ENCODE measurements at places on chromosomes 5 and 9.

- no peak overlapping the region for H3K27ac ChIP-seq
- no peaks in the 10 kb centered on the region for H3K4me1 ChIP-seq
- H3K4me3 ChIP-seq, result no peak overlapping the region
- H3K36me3 ChIP-seq, result no peaks in the 10 kb centered on the region
Measured at GRCh38 chr9:92634712-92635605, 35.0 kb downstream of the IPPK start.

- H3K27ac ChIP-seq, result peak overlapping the region; percentile 55
- H3K27me3 ChIP-seq, result no peaks in the 10 kb centered on the region
- DNase-seq, result peak; percentile 53
- H3K4me1 ChIP-seq, result peaks cover 58% of the 10 kb centered on the region
- no peak overlapping the region for H3K4me3 ChIP-seq
Measured at GRCh38 chr5:14809369-14810155, 62.0 kb downstream of the ANKH start.

DNA sequence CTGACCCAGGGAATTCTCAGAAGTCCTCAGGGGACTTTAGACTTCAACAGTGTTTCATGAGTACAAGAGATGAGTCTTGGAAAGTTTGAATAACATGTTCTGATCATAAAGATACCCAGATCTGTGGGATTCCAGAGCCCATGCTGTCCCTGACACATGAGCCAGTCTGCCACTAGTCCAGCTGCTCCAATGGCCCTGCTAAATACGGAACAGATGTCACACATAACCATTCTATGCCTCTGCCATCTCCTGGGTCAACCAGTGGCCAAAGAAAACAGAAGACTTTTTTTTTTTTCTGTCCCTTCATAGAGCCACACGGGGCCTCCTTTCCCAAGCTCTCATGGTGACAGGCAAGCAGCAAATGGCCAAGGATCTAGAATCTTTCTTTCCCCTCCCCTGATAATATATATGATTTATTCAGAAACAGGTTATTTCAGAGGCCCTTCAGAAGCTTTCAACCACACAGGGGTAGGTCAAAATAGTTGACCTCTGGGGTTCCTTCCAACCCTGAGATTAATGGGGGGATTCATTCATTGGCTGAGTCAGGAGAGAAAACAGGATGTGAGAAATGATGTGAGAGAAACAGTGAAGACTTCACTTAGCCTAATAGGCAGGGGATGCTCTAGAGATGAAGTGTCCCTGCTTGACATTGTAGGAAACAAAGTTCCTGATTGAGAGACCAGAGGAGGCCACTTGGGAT is 367.7 kb downstream of the CDK5RAP2 start:
- DNase-seq, result no peak
- no peak overlapping the region for H3K4me3 ChIP-seq
- no peaks in the 10 kb centered on the region for H3K36me3 ChIP-seq
- no peak overlapping the region for H3K27ac ChIP-seq
- H3K4me1 ChIP-seq, result peaks cover 8% of the 10 kb centered on the region

DNA sequence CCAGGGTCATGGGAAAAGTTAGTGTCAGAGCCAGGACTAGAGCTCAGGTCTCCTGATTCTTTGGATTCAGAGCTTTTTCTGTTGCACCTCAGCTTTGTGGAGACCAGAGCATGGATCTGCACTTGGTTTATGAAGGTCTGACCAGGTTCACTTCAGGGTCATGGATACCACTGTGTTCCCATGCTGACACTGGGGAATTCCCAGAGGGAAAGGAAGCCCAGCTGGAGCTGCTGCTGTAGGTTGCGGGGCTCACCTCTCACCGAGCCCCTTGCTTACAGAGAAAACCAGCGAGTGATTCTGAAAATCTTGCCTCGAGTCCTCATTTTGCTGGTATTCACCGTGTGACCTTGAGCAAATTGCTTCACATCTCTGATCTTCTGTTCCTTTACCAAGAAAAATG is 83.0 kb downstream of the RGS3 start:
- peak overlapping the region; percentile 17 for H3K27ac ChIP-seq
- peaks cover 46% of the 10 kb centered on the region for H3K4me1 ChIP-seq
- DNase-seq, result no peak

DNA sequence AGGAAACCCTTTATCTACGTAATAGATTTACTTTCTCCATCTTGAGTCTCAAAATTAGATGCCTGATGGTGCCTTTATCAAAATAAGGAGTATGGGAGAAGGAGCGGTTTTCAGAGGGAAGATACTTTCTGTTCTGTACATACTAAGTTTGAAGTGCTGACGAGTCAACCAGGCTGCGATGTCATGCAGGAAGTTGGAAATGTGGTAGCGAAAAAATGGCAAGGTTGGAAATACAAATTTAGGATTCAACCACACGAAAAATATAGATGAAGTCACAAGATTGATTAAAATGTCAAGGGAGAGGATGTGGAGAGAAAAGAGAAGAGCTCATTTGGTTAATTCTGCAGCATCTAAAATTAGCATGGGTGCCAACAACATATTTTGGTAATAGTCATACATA is 129.5 kb downstream of the FOXD1 start:
- no peak for DNase-seq
- H3K27ac ChIP-seq, result no peak overlapping the region
- H3K4me1 ChIP-seq, result no peaks in the 10 kb centered on the region
- peaks cover 7% of the 10 kb centered on the region for H3K27me3 ChIP-seq

- H3K27me3 ChIP-seq, result no peaks in the 10 kb centered on the region
- H3K4me3 ChIP-seq, result no peak overlapping the region
- H3K4me1 ChIP-seq, result no peaks in the 10 kb centered on the region
- no peak overlapping the region for H3K27ac ChIP-seq
- no peaks in the 10 kb centered on the region for H3K36me3 ChIP-seq
Measured at GRCh38 chr9:13598738-13599137, 319.2 kb upstream of the MPDZ start.

GRCh38 chr9:13388157-13388556 is 108.7 kb upstream of the MPDZ start:
- no peak overlapping the region for H3K4me3 ChIP-seq
- no peaks in the 10 kb centered on the region for H3K36me3 ChIP-seq
- DNase-seq, result peak; percentile 40
- peak overlapping the region; percentile 61 for H3K27ac ChIP-seq
- no peaks in the 10 kb centered on the region for H3K27me3 ChIP-seq

DNA sequence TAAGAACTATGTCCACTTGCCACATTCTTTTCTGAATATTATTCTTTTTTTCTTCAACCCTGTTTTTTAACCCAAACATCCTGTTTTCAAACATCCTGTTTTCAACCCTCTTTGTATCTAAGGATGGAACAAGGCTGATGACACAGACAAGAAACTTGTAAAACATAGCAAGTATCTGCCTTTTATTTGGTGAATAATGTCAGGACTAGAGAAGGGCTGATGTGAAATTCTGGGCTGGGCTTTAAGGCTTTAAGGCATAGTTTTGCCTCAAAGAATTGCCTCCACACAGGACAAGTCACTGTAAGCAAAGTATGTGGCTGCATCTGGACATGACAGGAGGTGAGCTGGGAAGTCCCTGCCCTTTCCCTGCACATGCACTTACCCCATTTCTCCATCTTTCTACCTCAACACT is 42.5 kb upstream of the RIC1 start:
- DNase-seq, result no peak
- H3K27ac ChIP-seq, result no peak overlapping the region
- H3K4me3 ChIP-seq, result no peak overlapping the region
- no peaks in the 10 kb centered on the region for H3K27me3 ChIP-seq

DNA sequence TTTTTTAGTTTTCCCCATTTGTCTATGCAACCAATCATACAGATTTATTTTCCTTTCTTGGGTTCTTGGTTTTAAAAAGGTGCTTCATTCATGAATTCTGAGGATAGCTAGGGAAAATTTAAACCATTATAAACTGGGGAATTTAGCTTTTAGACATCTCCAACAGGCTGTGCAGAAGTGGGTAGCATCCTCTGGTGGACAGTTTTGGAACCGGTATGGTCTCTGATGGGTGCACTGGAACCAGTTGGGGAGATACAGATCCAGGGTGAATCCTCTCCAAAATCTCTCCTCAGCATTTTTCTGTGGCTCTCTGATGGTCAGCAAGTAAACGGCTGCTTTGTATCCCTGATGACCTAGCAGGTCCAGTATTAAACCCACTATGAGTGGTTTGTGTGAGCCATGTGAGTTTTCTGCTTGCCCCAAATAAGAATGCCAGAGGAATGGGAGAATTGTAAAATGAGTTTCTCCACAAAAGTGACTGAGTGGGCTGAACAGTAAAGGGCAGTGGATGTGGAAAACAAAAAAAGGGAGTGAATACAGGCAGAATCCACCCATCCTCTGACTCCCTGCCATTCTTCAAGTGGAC is 9.1 kb upstream of the DNAJC25 start:
- H3K36me3 ChIP-seq, result no peaks in the 10 kb centered on the region
- no peaks in the 10 kb centered on the region for H3K4me1 ChIP-seq
- no peak overlapping the region for H3K4me3 ChIP-seq
- H3K27me3 ChIP-seq, result no peaks in the 10 kb centered on the region
- peak; percentile 17 for DNase-seq
- H3K27ac ChIP-seq, result no peak overlapping the region

- no peaks in the 10 kb centered on the region for H3K36me3 ChIP-seq
- DNase-seq, result no peak
- H3K4me1 ChIP-seq, result peaks cover 49% of the 10 kb centered on the region
- H3K27ac ChIP-seq, result no peak overlapping the region
Measured at GRCh38 chr9:38020151-38021076, 48.6 kb downstream of the SHB start.

DNA sequence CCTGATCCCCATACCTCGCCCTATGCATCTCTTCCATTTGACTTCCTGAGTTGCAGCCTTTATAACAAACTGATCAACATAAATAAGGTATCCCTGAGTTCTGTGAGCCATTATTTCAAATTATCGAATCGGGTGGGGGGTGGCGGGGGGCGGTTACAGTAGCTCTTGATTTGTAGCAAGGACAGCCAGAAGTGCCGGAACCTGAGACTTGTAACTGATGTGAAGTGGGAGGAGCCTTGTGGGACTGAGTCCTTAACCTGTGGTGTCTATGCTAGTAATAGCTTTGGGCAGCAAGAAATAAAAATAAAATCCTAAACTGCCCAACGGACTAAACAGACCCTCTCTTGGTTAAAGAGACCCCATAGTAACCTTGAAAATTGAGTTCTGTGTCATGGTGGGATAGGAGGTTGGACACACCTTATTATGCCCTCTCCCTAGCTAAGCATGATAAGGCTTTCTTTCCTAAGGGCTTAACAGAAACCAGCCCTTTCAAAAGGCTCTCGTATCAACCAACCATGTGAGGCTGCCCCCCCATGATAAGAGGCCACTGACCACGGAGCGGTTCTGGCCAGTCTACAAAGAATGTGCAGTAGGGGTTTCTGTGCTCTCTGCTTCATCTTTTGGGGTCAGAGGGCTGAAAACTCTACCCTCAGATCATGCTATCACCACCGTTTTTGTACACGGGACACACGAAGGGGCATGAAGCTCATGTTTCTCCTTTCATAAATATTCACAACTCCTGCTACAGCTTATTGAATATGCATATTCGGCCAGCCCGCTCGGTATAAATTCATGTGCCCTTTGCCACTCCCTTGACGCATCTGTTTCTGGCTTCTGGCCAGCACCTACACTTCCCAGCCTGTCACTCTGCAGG is 39.5 kb upstream of the IQGAP2 start:
- DNase-seq, result no peak
- no peak overlapping the region for H3K27ac ChIP-seq
- no peak overlapping the region for H3K4me3 ChIP-seq
- H3K4me1 ChIP-seq, result no peaks in the 10 kb centered on the region

DNA sequence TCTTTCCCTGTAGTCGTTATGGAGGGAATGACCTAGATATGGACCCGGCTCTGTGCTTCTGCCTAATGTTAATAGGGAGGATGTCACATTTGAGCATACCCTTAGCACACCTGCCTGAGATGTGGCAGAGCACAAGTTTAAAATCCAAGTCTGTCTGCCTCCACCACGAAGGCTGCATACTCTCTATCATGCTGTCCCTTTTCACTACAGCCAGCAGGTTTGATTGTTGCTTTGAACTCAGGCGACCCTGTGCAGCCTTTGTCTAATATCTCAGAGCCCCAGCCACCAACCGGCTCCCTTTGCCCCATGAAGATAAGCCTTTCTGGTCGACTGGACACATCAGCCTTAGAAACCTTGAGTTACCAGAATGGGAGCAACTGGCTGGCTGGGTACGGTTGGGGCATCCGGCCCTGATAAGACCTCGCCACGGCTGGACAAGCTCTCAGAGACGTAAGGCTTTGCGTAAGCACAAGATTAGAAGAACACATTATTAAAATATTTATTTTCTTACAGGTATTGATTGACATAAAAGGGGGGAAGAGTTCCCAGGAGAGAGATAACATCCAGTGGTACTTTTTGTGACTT is 222.0 kb upstream of the TRIM32 start:
- no peak for DNase-seq
- H3K36me3 ChIP-seq, result no peaks in the 10 kb centered on the region
- H3K27me3 ChIP-seq, result no peaks in the 10 kb centered on the region
- no peak overlapping the region for H3K27ac ChIP-seq

DNA sequence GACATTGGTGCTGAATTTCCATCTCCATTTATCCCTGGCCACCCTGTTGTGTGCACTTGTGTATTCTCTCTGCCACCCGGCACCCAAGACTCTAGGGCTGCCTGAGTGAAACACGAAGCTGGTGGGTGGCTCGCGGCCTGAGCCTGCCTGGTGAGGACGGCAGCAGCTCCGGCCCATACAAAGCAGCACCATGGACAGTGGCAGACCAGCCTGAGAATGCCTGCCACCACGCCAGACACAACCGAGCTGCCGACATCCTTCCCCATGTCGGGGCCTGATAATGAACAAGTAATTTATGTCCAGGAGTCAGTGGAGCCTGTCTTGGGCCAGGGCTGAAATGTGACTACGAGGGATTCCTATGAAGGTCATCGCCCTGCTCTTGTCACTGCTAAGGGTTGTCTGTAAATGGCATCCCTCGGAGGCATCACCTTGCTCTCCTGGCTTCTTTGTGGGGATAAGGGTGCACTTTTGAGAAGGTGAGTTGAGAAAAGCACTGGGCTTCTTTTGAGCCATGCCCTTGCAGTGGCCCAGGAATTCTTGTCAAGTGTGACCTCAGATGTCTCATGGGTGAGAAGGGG is 175.7 kb downstream of the MELK start:
- no peaks in the 10 kb centered on the region for H3K4me1 ChIP-seq
- H3K27me3 ChIP-seq, result peaks cover 5% of the 10 kb centered on the region
- DNase-seq, result no peak
- H3K36me3 ChIP-seq, result no peaks in the 10 kb centered on the region
- H3K27ac ChIP-seq, result no peak overlapping the region

DNA sequence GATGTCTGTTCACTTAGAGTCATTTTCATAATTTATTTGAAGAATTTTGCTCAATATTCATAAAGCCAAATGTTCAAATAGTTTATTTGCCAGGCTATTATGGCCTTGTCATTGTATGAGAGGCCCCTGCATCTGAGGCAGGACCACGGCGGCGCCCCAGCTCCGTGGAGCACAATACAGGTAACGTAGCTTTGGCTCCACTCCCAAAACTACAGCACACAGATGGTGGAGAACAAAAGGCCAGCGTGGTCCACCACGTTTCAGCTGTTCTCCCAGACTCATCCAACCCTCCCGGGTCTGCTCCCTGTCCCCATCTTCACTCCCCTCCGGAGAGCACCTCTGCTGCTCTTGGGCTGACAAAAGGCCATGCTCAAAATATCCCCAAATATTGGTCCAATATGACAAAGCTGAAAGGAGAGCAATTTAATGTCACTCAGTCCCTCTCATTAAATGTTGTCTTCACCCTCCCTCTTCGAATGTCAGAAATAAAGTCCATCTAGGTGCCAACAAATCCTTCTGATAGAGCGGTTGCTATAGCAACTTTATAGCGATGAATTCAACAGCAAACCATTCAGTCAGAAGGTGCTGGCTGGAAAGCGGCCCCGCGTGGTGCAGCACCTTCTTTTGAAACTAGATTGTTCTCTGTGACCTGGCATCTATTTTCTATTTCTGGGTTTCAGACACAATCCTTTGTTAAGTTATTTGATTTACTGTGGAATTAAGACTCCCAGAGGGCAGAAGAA is 504.3 kb downstream of the ARHGEF28 start:
- DNase-seq, result no peak
- no peaks in the 10 kb centered on the region for H3K27me3 ChIP-seq
- peaks cover 7% of the 10 kb centered on the region for H3K4me1 ChIP-seq
- H3K36me3 ChIP-seq, result no peaks in the 10 kb centered on the region

Data from gastrocnemius medialis (tissue), 4 donors.